ENCODE measurements at places on chromosomes 2 and 18.

DNA sequence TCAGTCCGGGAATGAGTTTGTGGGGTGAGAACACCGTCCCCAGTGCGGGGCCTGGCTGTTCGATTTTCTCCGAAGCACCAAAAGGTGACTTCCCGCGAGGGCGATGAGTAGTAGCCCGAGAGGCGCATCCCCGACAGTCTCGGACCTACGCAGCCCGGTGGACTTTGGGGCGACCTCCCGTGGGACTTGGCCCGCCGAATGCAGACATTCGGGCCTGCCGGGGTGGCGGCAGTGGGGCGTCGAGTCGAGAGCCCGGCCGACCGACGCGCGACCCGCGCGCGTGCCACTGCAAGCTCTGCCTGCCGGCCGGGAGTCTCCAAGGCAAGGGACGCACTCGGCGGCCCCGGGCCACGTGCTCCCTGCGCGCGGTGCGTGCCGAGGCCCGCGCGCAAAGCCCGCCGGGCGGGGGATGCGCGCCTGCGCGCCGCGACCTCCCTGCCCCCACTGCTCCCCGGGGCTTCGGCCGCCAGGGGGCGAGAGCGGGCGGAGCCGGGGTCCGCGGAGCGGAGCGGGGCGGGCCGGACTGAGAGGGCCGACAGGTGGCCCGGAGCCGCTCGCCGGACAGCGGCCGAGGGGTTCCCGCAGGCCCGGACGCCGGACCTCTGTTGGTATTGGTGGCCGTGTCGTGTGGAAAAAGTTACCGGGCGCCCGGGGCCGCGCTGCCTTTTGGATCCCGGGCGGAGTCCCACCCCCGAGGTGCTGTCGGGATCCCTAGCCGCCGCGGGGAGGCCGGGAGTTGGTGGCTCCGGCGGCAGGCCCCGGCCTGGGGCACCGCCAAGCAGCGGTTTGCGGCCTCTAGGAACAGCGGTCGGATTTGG, 1.9 kb downstream of the PTMA start:
- peak; percentile 86 for DNase-seq

DNA sequence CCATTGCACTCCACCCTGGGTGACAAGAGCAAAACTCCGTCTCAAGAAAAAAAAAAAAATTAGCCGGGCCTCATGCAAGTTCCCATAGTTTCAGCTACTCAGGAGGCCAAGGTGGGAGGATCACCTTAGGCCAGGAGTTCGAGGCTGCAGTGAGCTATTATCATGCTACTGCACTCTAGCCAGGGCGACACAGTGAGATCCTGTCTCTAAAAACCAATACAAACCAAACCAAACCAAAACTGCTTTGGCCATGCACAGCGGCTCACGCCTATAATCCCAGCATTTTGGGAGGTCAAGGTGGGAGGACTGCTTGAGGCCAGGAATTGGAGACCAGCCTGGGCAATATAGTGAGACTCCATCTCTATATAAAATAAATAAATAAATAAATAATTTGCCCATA, 19.1 kb downstream of the NIFK start:
- no peak for DNase-seq

- no peak for DNase-seq
Observed at GRCh38 chr2:216903470-216903869, 43.6 kb upstream of the TNP1 start.

DNA sequence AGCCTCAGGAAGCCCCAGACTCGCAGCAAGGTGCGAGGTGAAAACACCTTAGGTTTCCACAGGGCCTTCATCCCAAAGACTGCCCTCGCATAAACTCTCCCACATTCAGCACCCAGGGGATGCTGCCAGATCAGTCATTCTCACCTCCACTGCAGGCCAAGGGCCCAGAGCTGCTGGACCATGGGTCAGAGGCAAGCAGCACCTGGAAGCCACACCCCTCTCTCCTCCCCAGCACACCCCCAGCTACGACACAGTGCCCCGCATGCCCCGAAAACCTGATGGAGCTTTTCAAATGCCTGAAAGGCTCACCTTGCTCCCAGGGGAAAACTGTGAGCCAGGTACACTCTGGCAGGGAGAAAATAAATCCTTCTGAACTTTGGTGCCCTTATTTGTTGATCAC, 31.9 kb upstream of the LDLRAD4 start:
- no peak for DNase-seq

- no peak for DNase-seq
Observed at GRCh38 chr2:17935242-17935885, 56.9 kb downstream of the KCNS3 start.

- DNase-seq = no peak
Observed at GRCh38 chr2:226828191-226828590, 7.7 kb upstream of the RHBDD1 start.

- peak; percentile 43 for DNase-seq
Observed at GRCh38 chr2:97712693-97713295, 582 bp upstream of the ZAP70 start.

DNA sequence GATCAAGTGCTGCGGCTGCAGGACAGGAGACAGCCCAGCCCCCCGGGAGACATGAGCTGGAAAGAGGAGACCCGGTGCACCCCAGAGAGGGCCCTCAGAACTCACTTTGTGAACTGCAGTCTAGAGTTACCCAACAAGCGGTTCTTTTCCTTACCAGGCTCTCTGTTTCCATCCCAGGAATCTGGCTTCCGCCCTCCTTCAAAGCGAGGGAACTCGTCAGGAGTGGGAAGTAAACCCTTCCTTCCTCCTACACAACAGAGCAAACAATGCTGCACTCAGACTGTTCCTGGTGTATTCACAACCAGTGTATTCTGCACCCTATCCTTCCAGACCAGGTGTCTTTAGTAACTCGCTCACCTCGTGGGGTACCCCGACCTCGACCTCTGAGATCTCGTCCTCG, 8.0 kb downstream of the SFT2D3 start:
- DNase-seq = no peak

DNA sequence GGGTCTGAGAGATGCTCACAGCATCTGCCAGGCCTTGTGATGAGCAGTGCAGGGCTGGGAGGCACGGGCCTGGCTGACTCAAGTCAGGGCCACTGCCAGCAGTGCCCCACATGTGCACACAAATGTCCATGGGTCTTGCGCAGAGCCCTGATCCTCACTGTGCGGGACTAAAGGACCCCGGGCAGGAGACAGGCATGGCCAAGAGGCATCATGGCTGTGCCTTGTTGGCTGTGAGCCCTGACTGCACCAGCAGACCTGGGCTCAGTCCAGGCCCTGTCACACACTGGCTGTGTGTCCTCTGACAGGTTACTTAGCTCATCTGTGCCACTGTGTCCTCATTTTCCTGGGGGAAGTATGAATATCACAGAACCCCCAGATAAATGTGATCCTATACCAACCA, 4.0 kb downstream of the KCNIP3 start:
- DNase-seq = no peak

DNA sequence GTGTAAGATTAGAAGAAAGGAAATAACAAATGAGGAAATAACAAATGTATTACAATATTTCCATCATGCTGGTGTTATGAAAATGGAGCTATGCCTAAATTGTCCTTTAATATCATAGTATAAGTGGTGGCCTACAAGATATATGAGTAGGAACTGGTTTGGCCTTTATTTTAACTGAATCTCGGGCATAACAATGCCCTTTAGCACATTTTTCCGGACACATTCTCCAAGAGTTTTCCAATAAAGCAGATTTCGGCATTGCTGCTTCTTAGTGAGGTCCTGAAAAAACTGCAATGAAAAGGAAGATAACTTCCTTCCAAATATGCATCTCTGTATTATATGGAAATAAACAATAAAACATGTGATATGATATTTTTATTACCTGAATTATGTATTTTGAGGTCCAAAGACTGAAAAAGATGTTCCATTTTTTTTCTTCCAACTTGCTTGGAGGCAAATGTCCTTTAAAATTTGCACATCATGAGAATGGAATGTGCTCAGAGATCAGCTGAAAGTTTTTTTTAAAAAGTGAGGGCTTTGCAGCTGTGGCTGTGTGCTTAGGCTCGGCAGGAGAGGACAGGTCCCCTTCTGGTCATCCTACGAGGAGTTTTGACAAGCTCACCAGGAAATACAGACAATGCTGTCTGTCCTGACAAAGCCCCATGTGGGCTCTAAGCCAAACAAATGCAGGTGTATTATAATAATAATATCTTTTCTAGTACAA, 132.3 kb upstream of the RND3 start:
- no peak for DNase-seq

GRCh38 chr18:29163596-29163995, 986.7 kb upstream of the CDH2 start:
- no peak for DNase-seq

DNA sequence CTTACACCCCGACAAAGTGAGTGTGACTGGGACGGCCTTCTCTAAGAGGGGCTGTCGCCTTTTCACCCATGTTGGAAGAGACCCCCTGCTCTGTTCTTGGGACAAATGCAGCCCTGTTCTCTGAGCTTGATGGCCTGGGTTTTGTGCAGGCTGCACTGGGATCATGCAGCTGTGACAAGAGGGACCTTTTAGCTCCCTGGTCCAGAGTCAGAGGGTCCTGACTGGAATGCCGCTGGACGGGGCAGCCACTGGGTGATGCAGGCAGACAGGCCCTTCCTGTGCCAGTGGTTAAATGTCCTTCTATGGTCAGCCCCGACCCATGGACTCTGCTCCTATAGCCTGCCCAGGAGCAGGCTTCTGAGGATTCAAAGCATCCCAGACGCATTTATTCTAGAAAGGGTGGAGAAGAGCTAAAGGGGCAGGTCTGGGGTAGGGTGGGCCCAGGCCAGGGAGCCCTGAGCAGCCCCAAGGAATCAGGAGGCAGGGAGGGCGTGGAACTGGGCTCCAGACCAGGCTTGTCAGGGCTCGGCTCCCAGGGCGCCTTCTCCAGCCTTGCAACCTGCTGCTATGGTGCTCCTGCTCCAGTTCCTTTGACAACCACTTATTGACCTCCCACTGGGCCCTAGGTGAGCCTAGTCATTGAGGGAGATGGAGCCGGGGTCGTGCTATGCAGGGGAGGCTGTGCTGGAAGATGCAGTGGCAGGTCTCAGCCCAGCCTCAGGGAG, 277.9 kb upstream of the HS6ST1 start:
- no peak for DNase-seq

- DNase-seq = no peak
Observed at GRCh38 chr18:6564950-6565814, 150.5 kb upstream of the L3MBTL4 start.

DNA sequence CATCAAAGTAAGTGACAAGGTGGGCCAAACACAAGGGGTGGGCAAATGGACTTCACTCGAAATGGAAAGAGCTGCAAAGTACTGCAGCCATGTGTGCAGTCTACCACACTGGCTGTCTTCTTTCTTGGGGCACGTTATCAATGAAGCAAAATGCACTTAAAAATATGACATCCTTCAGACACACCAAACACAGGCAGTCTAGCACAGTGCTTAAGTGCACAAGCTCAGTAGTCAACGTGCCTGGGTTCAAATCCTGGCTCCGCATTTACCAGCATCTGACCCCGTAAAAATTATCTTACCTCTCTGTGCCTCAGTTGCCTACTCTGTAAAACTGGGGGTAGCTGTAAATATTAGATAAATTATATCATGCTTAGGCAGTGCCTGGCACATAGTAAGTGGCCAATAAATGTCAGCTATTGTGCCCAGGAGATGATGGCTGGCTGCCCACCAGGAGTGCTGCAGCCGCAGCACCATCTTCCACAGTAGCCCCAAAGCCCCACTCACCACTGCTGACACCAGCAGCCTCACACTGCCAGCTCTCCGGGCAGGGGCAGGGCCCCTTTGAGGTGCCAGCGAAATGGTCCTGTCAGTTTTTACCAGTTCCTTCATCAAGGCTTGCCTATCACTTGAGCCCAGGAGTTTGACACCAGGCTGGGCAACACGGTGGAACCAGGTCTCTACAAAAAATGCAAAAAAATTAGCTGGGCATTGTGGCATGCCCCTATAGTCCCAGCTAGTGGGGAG, 121.8 kb upstream of the SLC1A4 start:
- DNase-seq = no peak

- no peak for DNase-seq
Observed at GRCh38 chr2:167398873-167399272, 510.6 kb downstream of the XIRP2 start.

DNA sequence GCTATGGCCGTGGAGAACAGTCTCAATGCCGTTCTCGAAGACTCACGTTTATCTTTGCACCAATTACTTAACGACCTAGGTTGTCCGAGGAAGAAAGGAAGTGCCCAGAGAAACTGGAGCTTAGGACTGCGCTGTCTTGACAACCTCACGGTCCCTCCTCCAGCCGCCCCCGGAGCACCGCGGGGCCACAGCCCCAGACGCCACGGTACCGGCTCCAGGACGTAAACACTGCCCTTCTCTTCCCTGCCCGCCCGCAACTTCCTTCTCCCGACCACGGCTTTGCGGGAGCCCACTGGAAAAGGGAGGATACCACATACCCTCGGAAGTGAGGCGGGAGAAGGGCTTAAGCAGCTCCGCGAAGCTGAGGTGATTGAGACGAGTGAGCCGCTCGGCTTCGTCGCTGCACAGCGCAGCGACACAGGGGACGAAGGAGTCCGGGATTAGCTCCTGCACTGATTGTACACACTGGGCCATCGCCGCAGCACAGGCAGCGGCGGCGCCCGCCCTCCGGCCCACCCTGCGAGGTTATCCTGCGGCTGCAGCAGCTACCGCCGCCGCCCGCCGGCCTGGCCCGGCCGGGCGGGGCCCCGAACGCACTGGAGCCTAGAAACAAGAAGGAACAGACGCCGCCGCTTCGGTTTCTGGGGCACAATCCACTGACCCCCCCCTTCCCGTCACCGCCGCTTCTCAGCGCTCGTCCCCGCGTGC, 483 bp downstream of the TRAPPC8 start:
- DNase-seq = peak; percentile 18

DNA sequence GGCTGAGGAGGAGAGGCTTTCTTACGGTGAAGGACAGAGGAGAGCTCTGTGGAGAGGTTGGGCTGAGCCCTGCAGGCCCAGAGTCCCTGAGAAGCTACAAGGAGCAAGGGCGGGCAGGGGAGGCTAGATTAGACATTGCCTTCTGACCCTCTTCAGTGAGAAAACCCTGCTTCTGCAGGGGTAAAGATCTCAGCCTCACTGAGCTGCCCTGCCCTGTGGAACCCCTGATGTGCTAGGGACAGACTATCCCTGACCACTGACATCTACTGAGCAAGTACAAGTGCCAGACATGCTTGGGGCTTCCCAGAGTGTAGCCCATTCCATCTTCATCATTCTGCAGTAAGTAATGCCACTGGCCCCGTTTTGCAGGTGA, 111.5 kb downstream of the CYP26B1 start:
- no peak for DNase-seq

DNA sequence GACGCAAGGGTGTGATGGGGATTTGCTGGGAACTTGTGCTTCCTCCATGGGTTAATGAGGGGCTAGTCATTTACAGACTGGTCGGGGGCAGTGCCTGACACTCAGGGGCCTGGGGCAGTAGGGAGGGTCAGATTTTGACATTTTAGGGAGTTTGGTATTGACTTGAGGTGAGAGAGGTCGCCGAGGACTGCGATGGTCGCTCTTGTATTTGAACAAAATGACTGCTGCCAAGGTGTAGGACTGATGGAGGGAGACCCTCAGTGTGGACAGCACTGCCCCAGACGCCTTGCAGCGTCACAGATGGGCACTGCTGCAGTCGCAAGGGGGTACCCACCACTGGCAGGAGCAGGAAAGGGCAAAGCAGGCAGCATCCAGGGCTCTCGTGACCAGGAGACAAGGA, 182.9 kb downstream of the RTP5 start:
- DNase-seq = no peak

- DNase-seq = no peak
Observed at GRCh38 chr2:187442378-187442777, 5.7 kb downstream of the CALCRL start.

GRCh38 chr2:9398881-9399780, 24.2 kb downstream of the ITGB1BP1 start:
- DNase-seq = no peak
